Uterus (tissue), 4 donors: ENCODE measurements at places on chromosomes 16 and 17. TPM values are rescaled to one million over a fixed set of nuclear protein-coding genes. Genes with fewer than 3 reads are reported as not detected.

GRCh38 chr16:15492091-15492740, 57.8 kb downstream of the BMERB1 start:
- no peak for DNase-seq

- no peak for DNase-seq
These were observed 23.7 kb upstream of the SOX9 start for GRCh38 chr17:72097144-72097543.

- DNase-seq, result no peak
These were observed 14.4 kb downstream of the CTRL start for GRCh38 chr16:67917140-67917851.

GRCh38 chr17:64212122-64212521, 50.9 kb downstream of the TEX2 start:
- no peak for DNase-seq

Gene GABARAPL2
- total RNA-seq, result 95.9 TPM

Gene SP6
- 1.4 TPM for total RNA-seq

GRCh38 chr16:27729516-27730304, 179.8 kb downstream of the KATNIP start:
- no peak for DNase-seq

DNA sequence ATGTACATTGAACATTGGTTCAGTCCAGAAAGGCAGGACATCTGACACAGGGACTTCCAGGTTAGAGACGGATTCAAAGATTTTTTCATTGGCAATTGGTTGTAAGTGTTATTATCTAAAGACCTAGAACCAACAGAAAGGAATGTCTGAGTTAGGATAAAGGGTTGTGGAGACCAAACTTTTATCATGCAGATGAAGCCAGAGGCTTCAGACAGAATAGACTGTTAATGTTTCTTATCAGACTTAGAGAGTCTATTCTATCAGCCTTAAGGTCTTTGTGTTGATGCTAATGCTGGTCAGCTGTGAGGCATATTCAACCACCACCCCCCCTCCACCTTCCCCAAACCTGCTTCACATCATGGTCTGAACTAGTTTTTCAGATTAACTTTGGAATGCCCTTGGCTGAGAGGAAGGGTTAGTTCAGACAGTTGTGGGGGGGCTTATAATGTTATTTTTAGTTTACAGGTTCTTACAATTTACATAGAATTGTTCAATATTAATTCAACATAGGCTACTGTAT, 2.1 kb upstream of the ITGB3 start:
- DNase-seq, result no peak

GRCh38 chr16:89413811-89414585, 76.4 kb downstream of the ANKRD11 start:
- no peak for DNase-seq

Gene AGRP
- total RNA-seq, result not detected

DNA sequence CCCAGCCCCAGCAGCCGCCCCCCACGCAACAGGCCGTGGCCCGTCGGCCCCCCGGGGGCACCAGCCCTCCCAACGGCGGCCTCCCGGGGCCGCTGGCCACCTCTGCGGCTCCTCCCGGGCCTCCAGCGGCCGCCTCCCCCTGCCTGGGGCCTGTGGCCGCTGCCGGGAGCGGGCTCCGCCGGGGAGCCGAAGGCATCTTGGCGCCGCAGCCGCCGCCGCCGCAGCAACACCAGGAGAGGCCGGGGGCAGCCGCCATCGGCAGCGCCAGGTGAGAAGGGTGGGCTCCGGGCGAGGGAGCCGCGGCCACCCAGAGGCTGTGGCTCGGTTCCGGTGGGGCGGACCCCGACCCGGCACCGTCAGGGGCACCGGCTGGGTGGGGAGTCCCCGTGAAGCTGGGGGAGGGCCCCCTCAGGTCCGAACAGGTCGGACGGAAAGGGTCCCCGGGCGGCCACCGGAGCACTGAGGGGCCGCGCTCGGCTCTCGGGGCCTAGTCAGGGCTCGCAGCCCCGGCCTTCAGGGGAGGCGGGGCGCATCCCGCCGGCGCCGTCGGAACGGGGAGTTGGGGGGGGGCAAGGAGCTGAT, 583 bp downstream of the ATXN2L start:
- no peak for DNase-seq

GRCh38 chr17:2040942-2041560, 771 bp upstream of the OVCA2 start:
- no peak for DNase-seq

DNA sequence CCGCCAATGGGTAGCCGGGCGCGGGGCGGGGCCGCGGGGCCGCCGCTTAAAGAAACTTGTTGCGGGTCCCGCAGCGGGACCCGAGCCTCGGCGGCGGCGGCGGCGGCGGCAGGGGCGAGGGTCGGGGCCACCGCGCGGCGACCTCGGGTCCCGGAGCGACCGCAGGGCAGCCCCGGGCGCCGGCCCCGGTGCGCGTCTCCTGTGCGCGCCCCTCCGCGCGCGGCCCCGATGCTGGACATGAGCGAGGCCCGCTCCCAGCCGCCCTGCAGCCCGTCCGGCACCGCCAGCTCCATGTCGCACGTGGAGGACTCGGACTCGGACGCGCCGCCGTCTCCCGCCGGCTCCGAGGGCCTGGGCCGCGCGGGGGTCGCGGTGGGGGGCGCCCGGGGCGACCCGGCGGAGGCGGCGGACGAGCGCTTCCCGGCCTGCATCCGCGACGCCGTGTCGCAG, at the start of gene SOX8:
Gene SOX8 (plus strand): TSS at position 76 of the 450 bp plus-strand sequence. CDS start 153 bp downstream, at position 229.
- no peak for DNase-seq

DNA sequence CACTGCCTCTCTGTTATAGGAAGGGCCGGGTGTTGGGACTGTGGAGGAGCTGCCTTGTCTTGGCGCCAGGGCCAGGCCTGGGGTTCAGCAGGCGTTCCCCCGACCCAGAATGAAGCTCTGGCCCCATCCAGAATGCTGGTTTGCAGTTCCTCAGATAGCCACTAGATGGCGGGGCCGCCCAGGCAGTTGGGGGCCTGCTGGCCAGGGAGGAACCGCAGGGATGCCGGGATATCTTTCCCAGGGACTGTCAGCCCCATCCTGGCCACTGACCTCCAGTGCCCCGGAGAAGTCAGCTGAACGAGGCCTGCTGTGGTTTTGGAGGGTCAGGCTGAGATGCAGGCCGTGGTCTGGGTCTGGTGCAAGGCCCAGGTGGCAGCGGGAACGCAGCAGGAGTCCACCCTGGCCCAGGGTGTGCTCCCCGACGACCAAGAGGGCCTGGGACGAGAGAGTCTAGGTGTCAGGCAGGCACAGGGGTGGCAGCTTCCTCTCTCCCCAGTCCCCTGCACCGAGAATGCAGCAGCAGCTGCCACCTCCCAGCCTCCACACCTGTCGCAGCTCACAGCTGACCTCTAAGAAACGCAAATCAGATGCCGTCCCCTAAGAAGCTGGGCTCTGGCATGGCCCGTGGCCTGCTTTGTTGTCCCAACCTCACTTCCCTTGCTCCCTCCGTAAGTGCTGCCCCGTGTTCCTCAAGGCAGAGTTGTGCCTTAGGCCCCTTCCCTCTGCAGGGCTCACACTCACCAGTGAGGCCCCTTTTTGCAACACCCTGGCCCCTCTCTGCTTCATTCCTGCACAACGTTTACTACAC, 51.2 kb downstream of the RMI2 start:
- DNase-seq, result peak; percentile 80

DNA sequence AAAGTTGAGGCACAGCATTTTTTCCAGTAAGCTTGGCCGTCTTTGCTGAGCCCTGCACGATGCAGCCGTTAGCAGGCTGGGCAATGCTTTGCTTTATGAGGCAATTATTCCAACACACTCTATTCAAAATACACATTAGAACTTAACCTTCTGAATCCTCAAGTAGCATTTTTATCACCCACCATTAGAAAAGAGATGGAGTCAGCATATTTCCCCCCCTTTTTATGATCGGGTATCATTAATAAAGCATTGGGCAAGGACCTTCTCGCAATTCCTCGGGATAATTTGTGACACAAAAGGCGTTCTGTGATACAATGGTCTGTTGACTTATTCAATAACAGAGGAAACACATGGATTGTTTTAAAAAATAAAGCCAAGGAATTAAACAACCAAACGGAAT, 374.5 kb upstream of the RBFOX1 start:
- DNase-seq, result no peak

GRCh38 chr16:26826500-26826899, 240.2 kb upstream of the C16orf82 start:
- no peak for DNase-seq

Gene NFATC3
- 74.0 TPM for total RNA-seq

DNA sequence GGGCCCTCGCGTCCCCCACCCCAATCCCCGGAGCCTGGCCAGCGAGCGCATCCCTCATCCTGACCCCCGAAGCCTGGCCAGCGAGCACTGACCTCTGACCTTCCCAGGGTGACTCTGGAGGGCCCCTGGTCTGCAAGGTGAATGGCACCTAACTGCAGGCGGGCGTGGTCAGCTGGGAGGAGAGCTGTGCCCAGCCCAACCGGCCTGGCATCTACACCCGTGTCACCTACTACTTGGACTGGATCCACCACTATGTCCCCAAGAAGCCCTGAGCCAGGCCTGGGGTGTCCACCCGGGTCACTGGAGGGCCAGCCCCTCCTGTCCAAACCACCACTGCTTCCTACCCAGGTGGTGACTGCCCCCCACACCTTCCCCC, 2.3 kb downstream of the TPSD1 start:
- DNase-seq, result no peak

DNA sequence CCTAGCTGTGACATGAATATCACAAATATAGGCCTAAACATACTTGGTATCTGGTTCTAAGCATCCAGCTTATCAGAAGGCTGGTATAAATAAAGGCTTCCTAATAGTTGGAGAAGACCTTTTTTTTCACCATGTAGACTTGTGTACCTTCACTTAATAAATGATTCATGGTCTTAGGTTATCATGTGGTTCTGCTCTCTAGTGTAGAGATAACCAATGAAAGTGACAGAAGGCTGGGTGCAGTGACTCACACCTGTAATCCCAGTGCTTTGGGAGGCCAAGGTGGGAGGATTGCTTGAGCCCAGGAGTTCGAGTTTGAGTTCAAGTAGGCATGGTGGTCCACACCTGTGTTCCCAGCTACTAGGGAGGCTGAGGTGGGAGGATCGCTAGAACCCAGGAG, 3.1 kb downstream of the DDX19A start:
- no peak for DNase-seq

Gene SEPTIN1
- total RNA-seq, result 1.0 TPM

Gene SLFN11
- total RNA-seq, result 67.4 TPM

- no peak for DNase-seq
These were observed 439 bp downstream of the TRIM25 start for GRCh38 chr17:56913353-56913866.

- no peak for DNase-seq
These were observed 183.0 kb downstream of the PHKB start for GRCh38 chr16:47644166-47644565.

DNA sequence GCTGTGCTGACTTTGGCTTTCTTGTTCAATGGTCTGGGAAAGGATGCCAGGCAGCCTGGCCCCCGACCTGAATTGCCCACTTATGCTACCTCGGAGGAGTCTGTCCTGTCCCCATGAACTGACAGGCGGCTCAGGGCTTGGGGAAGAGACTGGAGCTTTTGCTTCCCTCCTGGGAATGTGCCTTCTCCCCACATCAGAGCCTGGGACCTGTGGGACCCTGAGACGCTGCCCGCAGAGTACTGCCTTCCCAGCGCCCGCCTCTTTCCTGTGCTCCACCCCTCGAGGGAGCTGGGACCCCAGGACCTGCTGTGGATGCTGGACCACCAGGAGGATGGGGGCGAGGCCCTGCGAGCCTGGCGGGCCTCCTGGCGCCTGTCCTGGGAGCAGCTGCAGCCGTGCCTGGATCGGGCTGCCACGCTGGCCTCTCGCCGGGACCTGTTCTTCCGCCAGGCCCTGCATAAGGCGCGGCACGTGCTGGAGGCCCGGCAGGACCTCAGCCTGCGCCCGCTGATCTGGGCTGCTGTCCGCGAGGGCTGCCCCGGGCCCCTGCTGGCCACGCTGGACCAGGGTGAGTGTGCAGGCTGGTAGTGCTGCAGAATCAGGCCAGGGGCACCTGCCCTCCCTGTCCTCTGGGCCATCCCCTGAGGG, 18.5 kb downstream of the FCSK start:
- no peak for DNase-seq

DNA sequence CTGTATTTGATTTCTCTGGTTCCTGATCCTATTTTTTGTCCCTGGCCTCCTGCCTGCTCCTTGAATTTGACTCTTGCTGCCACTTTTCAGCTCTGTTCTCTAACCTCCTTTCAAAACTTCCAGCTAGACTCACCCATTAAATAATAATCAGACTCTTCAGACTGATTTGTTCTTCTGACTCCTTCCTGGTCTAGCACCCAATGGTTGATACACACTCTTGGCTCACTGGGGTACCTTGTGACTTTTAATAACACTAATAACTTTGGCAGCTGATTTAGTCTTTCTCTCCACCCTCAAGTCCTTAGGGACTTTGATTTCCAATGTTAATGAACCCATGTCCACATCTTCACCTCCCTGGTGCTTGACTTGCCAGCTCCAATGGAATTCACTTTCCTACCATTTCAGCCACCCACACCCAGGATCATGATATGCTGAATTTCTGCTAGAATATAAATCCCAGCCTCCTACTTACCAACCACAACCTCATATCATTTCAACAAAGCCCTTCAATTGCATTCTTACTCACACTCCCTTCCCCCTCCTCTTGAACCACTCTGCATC, 19.7 kb upstream of the C16orf82 start:
- no peak for DNase-seq

Gene NXPH3
- 6.5 TPM for total RNA-seq

DNA sequence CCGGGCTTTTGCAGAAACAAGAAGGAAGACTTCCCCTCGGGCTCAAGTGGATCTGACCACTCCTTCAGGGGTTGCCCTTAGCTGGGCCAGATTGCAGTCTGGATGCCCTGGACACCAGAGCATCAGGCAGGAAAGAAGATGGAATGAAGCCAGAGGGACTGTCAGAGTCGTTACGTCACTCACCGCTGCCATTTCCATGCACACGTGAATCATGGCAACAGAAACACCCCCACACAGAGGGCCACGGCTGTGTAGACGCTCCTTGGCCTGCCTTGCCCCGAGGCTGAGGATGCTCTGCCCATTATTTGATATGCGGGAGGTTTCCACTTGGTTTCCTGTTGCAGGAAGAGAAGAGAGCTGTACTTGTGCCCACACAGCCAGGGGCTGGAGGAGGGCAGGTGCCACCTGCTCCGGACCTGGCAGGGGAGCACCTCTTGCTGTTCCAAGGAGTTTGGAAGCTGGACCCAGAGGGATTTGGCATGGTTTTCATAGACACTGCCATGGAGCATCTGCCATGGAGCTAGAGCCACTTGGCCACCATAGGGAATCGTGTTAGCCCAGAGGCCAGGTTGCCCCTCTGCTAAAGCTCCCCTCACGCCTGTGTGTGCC, 29.4 kb downstream of the RBFOX3 start:
- DNase-seq, result no peak

DNA sequence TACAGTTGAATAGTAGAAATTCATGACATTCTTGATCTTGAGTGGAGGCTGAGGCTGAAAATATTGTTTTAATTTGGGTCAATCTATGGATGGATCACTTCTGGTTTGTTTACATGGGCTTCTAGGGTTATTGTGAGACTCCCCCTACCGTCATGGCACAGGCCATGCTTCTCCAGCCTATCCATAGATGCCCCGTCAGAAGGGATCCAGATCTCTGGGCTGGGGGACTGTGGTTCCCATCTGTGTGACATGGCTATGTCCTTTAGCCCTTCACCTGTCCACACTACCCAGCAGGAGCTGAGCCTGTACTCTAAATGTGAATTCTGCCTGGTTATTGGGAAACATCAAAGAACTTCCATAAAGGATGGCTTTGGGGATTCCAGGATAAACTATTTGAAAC, 160.4 kb downstream of the ABCC12 start:
- DNase-seq, result no peak

Gene ARHGAP23
- total RNA-seq, result 119 TPM

Gene GRAPL
- 8.5 TPM for total RNA-seq
